NAMALWA (cell line): ENCODE measurements at places on chromosomes 1 and 21.

DNA sequence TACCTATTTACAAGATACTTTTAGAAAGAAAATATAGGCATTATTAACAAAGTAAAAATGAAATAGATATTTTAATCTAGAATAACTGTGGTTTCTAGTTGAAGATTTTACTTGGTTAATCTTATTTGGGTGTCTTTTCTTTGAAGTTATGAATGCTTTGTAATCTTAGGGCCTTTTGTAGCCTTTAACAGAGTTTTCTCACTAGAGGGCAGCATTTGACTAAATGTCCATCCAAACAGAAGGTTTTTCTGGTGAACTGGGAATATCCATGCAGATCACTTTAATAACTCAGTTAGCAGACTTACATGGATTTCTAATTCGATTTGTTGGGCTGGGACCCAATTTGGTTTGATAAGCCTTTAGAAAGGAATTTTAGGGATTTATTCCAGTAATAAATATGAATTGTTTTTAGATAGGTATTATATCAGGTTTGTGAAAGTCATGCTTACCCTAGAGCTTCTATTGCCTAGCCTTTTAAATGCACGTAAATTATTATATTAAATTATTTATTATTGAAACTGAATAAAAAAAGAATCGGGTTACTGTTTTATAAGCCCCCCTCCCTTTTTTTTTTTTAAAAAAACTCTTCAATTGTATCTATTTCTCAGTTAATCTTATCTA is 119.7 kb downstream of the ZNF326 start:
- DNase-seq, result peak; percentile 67

DNA sequence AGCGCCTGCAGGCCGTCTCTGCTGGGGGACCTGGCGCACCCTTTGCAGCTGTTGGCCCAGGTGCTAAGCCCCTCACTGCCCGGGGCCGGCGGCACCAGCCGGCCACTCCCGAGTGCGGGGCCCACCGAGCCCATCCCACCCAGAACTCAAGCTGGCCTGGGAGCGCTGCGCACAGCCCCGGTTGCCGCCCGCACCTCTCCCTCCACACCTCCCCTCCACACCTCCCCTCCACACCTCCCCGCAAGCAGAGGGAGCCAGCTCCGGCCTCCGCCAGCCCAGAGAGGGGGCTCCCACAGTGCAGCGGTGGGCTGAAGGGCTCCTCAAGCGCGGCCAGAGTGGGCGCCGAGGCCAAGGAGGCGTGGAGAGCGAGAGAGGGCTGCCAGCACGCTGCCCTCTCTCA is 177.8 kb upstream of the KAZN start:
- DNase-seq, result no peak

GRCh38 chr1:116878804-116879477 is 30.8 kb upstream of the PTGFRN start:
- no peak for DNase-seq

DNA sequence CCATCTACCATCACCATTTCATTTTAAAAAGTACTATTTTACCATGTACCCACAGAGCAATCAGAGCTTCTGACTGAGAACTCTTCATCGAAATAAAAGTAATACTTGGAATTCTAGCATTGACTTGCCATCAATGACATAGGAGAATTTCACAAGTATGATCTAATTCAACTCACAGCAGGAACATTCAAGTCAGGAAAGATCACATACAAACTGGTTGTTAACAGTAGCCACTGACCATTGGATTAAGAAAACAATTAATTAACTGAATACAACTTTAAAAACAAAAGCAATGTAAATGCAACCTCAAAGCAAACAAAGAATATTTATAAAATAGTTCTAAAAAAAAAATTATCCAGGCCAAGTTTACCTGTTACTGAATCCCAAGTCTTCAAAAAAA is 18.8 kb downstream of the RNF115 start:
- DNase-seq, result no peak

GRCh38 chr1:231376101-231376500 is 38.0 kb downstream of the SPRTN start:
- no peak for DNase-seq

- no peak for DNase-seq
Observed at GRCh38 chr1:116874733-116875249, 34.9 kb upstream of the PTGFRN start.
